BJ (cell line): ENCODE measurements at places on chromosomes 7 and 10.
A peak's percentile ranks its signal among the peaks of the same experiment; 100 is the strongest.

DNA sequence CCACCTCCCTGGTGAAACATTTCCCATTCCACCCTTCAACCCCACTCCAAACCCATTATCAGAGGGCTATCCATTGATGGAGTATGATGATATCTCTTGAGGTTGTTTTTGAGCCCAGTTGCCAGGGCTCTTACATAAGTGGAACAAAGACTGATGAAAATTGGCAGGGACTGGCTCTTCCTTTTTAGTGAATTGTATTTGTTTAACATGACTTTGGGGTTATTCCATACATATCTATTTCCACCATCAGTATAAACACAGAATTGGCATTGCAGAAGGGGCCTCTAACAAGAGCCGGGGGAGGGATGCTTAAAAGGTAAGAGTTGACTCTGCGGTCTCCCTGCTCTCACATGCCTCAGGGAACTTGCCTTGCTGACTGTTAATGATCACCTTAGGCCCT lies 28.9 kb downstream of the FZD1 start:
- no peak for DNase-seq

GRCh38 chr7:36755484-36755883 lies 31.2 kb upstream of the AOAH start:
- DNase-seq: no peak

DNA sequence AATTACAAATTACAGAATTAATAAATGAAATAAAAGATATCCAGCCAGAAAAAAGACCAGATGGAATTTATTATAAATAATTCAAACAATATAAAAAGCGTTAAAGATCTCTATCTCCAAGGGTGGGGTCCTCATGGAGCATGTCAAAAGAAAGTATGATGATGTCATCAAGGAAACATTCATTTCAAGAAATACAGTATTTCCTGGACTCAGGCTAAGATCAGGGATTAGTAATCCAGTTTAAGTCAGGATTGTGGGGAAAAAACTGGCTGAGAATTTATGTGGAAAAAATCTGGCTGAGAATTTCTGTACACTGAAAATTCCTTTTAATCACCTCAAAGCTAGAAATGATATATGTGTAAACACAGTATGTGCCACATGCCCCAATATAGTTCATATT lies 1075.3 kb downstream of the XPNPEP1 start:
- no peak for DNase-seq

- no peak for DNase-seq
Observed at GRCh38 chr7:17611611-17612010, 313.2 kb downstream of the AHR start.

GRCh38 chr7:142583446-142583845 lies 165.8 kb upstream of the PRSS1 start:
- no peak for DNase-seq

GRCh38 chr10:12588091-12588860 lies 238.9 kb downstream of the CAMK1D start:
- DNase-seq: peak; percentile 25

DNA sequence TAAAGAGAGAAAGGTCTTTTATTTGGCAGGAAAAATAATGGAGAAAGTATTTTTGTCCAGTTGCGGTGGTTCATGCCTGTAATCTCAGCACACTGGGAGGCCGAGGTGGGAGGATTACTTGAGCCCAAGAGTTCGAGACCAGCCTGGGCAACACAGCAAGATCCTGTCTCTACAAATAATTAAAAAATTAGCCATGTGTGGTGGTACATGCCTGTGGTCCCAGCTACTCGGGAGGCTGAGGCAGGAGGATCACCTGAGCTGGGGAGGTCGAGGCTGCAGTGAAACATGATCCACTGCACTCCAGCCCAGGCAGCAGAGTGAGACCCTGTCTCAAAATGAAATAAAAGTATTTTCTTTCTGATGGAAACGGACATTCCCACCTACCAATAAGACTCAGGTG lies 77.8 kb upstream of the MKRN1 start:
- no peak for DNase-seq

- DNase-seq: no peak
Observed at GRCh38 chr7:143909863-143910262, 7.9 kb upstream of the TCAF1 start.

- no peak for DNase-seq
Observed at GRCh38 chr10:78614267-78614666, 454.5 kb upstream of the ZMIZ1 start.

DNA sequence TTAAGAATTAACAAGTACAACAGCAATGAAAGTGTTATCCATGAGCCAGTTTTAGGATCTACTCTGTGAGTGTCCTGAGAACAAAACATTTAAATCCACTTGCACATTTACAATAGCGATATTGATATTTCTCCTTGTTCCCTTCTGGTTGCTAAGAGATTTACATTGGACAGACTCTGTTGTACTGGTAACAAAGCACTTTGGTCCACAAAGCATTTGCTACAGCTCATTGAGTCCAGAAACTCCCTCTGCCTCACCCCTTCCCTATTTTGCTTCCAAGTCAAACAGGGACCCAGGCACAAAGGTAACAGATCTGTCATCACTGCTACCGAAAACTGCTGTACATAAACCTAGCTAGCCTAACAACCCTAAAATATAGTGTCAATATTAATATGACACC lies 2.1 kb downstream of the ANK3 start:
- no peak for DNase-seq

- peak; percentile 41 for DNase-seq
Observed at GRCh38 chr10:24333736-24334135, 124.8 kb downstream of the KIAA1217 start.

DNA sequence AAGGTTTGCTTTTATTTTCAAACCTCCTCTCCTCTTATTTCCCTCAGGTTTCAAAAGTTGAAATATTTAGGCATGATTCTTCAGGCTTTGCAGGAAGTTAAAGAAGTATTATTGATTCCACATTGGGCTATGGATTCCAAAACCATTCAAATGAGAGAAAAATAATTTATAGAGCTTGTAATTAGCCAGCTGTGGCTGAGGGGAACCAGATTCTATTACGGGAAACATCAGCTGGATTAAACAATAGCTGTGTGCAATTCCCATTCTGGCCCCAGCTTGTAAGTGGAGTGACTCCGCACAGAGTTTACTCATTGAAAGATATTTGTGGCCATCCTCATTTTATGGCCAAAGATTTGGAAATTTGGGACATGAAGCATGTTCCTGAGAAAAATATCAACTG lies 77.0 kb upstream of the PHYHIPL start:
- DNase-seq: no peak

- DNase-seq: no peak
Observed at GRCh38 chr10:132580143-132580542, 42.6 kb downstream of the INPP5A start.

- DNase-seq: no peak
Observed at GRCh38 chr7:114468844-114469243, 54.2 kb downstream of the FOXP2 start.

- no peak for DNase-seq
Observed at GRCh38 chr10:122143238-122143841, 127.8 kb upstream of the BTBD16 start.

GRCh38 chr10:119477444-119477843 lies 65.1 kb downstream of the RGS10 start:
- DNase-seq: no peak

DNA sequence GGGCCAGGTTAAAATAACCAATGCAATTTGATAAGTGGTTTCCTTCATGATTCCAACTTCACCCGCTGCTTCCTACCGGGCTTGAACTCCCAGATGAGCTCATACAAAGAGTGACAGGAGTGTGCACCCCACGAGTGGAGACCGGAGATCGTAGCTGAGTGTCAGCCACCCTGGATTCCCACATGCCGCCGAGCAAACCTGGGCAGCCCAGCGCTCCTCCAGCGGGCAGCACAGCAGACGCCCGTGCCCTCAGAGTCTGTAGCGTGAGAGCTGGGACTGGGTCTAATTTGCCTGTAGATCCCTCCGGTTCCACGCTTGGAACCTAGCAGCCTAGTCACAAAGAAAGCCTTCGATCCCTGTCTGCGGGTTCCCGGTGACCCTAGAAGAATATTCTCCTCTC lies 476.1 kb upstream of the MGMT start:
- DNase-seq: no peak

DNA sequence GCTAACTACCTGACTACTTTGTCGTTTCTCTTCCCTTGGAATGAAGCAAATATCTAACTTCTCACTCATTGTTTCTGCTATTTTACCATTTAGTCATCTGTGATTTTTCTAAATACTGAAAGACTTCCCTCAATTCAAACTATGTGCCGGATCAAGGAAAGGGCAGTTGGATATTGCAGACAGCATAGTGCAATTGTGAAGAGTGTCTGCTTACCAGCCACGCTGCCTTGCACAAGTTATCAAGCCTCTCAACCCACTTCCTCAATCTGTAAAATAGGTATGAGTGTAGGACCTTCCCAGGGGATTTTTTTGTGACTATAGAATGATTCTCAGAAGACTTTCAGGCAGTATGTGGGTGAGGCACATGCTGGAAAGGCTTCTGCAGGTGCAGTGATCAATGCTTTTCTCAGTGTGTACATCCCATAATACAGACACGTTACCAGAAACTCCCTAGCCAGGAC lies 54.3 kb downstream of the EGFR start:
- DNase-seq: no peak

- DNase-seq: no peak
Observed at GRCh38 chr10:112593023-112593422, 146.0 kb downstream of the VTI1A start.

DNA sequence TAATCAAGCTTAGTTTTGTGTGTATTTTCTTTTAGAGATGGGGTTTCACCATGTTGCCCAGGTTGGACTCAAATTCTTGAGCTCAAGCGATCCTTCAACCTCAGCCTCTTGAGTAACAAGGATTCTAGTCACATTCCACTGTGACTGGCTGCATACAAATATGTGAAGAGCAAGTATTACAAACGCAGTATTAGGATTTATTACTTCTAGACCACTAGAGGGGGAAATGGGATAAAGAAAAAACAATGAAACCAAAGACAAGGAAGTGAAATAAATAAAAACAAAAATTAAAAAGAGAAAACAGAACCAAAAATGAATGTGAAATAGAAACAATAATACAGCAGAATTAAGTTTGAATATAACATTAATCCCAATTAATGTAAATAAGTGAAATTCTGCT lies 308.7 kb downstream of the ANKRD30A start:
- DNase-seq: no peak

DNA sequence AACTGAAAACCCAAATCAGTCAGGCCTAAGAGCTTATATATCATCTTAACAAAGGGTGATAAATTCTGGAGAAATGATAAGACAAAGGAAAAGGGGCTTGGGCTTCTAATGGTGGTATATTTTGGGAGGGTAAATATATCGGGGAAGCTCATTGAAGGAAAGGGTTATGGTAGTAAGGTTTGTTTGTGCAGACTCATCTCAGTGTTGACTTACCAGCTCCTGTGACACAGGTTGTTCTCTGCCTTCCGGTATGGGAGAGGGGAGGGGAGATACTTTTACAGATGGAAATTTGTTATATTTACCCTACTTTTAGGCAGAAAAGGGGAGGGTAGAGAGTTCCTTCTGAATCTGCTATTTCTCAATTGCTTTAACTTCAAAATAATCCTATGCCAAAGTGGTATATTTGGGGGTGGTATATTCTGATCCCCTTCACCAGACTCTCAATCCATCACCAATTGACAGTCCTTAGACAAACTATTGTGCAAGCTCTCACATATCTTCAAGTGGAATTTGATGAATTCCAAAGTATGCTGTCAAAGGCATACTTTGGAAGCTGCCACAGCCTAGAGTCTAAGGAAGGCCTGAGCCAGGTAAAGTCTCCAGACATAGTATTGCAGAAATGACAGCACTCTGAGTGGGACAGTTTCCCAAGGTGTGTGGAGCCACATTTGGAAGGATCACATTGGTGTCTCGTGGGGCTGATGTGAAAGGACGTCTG lies 13.3 kb upstream of the PAPSS2 start:
- DNase-seq: no peak

DNA sequence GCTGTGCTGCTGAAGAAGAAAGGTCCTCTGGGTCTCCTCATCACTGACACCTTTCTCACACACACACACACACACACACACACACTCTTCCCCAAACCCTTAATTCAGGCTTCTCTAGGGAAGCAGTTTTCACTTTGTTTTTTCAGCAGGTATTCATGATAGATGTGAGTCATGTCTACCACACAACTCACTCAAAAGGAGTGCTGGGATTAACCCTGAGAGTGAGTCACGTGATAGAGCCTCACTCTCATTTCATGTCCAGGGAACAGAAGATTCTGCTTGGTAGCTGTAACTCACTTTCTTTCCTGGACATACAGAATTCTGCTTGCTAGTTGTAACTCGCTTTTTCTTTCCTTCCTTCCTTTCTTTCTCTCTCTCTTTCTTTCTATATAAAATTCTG lies 45.4 kb downstream of the VIM start:
- peak; percentile 13 for DNase-seq

GRCh38 chr10:100319707-100320402 lies 10.2 kb downstream of the PKD2L1 start:
- no peak for DNase-seq

GRCh38 chr10:60032723-60033122 lies 126.4 kb upstream of the CCDC6 start:
- no peak for DNase-seq

- DNase-seq: no peak
Observed at GRCh38 chr10:45418849-45419675, 45.0 kb downstream of the ALOX5 start.

DNA sequence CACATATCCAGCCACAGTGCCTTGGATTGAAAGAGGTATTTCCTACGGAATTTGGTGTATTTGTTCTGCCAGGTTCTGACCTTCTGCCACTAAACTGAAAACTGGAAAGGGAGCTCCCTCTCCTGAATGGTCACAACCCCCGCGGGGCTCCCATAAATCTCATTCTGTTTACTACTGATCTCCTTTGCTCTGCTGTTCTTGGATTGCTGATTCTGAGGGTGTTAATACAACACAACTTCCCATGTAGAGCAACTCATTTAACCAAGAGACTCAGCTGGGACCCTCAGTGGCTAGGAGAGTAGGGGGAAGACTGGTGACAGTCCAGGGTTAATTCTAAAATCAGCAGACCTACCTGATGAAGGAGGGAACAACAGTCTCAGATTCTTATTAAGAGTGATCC lies 662.9 kb downstream of the INHBA start:
- no peak for DNase-seq

DNA sequence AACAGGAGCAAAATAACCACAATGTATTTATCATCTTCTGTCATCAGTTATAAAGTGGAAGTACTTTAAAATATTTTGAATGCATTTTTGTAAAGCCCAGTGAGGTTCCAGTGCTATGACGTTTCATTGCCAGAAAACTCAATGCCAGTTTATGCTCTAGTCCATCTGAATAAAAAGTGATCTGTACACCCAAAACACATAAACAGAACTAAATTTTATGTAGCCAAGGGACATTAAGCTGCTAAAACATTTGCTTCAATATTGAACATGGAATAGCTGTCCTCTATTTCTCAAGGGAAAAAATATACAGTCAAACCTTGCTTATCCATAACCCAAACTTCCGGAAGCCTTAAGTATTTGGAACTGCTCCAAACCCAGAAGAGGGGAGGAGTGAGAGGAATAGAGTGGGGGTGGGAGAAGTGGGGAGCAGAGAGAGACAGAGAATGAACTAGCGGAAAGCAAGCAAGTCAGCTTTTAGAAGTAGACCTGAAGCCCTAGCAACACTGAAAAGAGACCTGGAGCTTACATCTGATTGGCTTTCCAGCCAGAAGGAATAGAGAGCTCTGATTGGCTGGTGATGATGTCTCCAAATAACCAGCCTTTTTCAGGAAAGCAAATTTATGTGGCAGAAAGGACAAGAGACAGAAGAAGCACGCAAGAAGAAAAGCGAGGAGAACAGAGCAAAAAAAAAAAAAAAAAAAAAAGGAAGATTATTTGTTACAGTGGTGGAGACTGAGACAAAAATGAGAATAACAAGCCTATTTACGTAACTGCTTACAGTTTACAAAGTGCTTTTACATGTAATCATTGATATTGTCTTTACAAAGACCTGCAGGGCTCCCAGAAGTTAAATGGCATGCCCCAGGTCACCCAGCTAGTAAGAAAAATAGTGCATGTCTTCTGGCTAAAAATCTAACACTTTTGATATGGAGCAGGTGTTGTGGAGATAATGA lies 196.0 kb downstream of the RNLS start:
- DNase-seq: no peak
